ENCODE measurements at places on chromosomes 11 and 22.

DNA sequence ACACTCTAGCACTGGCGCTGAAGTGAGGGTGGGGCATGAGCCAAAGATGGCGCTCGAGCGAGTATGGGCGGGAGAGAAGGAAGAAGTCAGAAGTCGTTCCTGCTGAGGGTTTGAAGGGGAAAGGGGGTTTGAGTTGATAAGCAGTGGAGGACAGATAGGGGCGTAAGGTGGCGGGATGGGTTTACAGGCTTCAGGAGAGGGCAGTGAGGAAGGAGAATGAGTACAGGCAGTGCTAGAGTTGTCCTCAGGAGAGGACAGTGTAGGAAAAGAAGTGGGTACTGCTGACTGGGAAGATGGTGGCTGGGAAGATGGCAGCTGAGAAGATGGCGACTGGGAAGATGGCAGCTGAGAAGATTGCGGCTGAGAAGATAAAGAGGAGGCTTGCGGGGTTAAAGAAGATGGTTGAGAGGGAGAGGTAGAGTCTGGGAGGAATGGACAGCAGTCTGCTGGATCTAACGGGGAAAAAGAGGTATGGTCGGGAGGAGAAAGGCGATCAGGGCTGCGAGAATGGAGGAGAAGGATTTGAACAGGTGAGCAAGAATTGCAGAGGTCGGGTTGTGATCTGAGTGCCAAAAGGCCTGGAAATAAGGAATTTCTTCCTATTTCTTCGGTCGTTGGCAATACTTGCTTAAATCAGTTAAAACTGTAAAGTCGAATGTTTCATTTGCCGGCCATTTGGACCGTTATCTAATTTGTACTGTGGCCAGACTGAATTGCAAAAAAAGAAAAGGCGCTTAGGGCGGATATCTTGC, 5.2 kb downstream of the PPFIBP2 start:
- no peak for DNase-seq

DNA sequence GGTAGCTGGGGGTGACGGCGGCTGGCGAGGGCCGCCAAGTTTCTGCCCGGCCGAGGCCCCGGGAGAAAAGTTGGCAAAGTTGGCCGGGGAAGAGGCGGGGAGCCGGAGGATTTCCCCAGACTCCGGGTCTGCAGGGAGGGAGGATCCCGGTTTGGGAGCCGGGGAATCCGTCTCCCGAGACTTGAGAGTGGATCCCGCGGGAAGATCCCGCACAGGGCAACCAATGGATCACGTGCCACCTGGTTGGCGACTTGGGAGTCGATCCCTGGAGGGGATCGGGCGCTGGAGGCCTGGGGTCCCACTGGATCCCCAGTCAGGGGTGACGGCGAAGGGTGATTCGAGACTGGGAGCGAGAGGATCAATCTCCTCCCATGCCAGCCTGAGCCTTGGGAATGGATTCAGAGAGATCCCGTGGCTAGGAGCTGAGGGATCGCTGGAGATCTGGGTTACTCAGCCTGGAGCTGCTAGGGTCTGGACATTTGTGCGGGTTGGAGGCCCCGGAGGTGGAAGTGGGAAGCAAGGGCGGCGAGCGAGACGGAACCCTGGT, 394 bp downstream of the KIAA1671 start:
- no peak for DNase-seq

DNA sequence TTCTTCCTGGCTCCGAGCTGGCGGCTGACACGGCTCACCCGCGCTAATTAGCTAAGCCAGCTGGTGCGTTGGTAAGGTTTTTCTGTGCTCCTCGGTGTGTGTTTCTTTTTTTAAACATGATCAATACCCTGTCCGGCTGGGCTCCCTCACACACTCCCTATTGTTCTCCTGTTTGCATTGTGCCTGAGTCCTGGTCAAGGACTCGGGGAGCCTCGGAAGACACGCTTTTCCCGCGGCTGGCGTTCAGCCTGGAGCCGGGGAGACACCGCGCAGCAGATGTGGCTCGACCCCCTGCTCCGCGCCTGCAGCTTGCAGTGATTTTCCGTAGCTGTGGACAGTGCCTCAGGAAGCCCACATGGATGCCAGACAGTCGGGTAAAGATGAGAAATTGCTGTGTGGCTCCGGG, 454.9 kb upstream of the CADM1 start:
- DNase-seq, result no peak

DNA sequence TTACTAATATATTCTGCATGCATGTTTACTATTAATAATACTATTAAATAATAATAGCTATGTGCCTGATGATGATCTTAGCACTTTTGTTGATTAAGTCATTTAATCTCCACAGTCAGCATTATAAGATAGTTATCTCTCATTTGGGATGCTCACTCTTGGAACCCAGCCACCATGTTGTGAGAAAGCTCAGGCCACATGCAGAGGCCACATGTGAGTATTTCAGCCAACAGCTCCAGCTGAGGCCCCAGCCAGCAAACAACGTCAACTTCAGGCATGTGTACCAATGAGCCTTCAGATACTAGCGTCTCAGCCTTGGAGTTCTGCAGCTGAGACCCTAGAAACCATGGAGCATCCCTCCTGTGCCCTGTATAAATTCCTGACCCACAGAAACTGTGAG, 798.1 kb upstream of the LRRC4C start:
- no peak for DNase-seq

- DNase-seq, result no peak
These were observed 19.3 kb upstream of the CKAP5 start for GRCh38 chr11:46865340-46865739.

- no peak for DNase-seq
These were observed 660.5 kb downstream of the NTM start for GRCh38 chr11:132030896-132031295.

- no peak for DNase-seq
These were observed 12.3 kb upstream of the ASRGL1 start for GRCh38 chr11:62324731-62325556.
